ENCODE measurements at places on chromosomes 12 and 14.
A peak's percentile ranks its signal among the peaks of the same experiment; 100 is the strongest.

GRCh38 chr14:24176599-24176998, 4.7 kb downstream of the REC8 start:
- no peak for DNase-seq

- DNase-seq = no peak
Measured at GRCh38 chr12:118870551-118870950, 110.8 kb upstream of the SRRM4 start.

- no peak for DNase-seq
Measured at GRCh38 chr12:12912711-12913110, 21.3 kb downstream of the GPRC5A start.

DNA sequence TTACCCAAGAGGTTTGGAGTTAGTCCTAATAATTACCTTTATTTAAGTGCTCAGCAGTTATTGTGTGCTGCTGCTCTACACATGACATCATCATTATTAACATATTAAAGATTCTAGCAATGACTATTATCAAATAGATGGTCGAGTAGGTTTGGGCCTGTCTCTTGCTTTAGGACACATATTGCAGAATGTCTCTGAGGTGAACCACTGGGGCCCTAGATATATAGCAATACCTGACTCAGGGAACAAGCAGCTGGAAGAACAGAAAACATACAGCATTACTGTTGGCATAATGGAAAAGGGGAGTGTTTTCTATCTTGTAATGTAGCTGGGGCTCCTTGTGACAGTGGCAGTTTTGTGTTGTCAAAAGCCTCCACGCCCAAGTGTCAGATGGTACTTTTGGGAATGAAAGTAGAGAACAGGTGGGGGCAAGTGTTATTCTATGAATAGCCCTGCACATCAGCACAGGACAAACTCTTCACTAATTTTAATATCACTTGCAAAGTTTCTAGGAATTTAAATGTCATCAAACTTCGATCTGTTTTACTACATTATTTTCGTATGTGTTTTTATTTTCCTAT, 54.6 kb downstream of the C12orf56 start:
- no peak for DNase-seq

DNA sequence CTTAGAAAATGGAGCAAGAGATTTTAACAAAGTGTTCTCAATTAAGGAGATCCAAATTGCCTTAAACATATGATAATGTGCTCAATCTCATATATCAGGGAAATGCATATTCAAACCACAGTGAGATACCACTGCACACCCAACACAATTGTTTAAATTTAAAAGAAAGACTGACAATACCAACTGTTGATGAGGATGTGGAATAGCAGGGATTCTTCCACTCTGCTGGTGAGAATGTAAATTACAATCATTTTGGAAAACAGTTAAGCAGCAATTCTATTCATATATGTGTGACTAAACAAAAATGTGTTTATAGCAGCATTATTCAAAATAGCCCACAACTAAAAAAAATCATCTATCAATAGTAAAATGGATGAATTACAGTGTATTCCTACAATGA, 144.2 kb downstream of the KICS2 start:
- DNase-seq = no peak

- DNase-seq = no peak
Measured at GRCh38 chr14:54572316-54572715, 5.4 kb downstream of the SAMD4A start.

- DNase-seq = no peak
Measured at GRCh38 chr12:121770813-121771625, 22.5 kb downstream of the RHOF start.

GRCh38 chr14:23300687-23301223, 1.9 kb downstream of the PPP1R3E start:
- DNase-seq = no peak

DNA sequence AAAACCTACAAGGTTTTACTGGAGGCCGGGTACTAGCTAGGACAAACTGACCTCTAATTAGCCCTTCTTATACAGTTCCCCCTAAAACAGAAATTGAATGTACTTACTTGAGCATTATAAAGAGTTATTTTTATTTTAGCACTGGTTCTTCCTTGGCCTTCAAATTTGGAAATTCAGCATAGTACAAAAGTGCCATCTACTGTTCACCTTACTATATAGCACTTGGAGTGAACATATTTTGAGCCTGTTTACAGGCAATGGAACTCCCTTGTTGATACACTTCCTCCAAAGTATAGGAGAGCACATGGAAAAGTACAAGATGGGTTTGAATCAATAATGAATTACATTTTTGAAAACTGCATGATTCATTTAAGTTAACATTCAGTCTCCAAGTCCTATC, 3.9 kb upstream of the POC1B start:
- DNase-seq = no peak

- DNase-seq = no peak
Measured at GRCh38 chr12:50325890-50326391, 42.6 kb upstream of the LIMA1 start.

- DNase-seq = no peak
Measured at GRCh38 chr12:7091660-7092228, 501 bp downstream of the C1R start.

- no peak for DNase-seq
Measured at GRCh38 chr14:95529216-95529615, 5.6 kb upstream of the GLRX5 start.

- DNase-seq = peak; percentile 10
Measured at GRCh38 chr12:113424915-113425823, 3.0 kb downstream of the SDSL start.
